ENCODE measurements at places on chromosomes 7 and 10.
A peak's percentile ranks its signal among the peaks of the same experiment; 100 is the strongest.

DNA sequence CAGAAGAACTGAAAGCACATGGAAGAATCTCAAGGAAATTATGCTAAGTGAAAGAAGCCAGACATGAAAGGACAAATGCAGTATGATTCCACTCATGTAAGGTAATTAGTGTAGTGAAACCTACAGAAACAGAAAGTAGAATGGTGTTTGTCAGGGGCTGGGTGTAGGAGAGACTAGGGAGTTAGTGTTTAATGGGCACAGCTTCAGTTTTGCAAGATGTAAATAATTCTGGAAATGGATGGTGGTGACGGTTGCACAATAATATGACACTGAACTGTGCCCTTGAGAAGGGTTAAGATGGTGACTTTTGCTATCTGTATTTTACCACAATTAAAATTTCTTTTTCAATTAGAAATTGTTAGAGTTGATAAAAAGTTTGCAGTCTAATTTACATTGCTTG lies 157.3 kb upstream of the ADCY1 start:
- no peak for DNase-seq

GRCh38 chr7:46492466-46492865 lies 571.4 kb upstream of the IGFBP3 start:
- DNase-seq = no peak

DNA sequence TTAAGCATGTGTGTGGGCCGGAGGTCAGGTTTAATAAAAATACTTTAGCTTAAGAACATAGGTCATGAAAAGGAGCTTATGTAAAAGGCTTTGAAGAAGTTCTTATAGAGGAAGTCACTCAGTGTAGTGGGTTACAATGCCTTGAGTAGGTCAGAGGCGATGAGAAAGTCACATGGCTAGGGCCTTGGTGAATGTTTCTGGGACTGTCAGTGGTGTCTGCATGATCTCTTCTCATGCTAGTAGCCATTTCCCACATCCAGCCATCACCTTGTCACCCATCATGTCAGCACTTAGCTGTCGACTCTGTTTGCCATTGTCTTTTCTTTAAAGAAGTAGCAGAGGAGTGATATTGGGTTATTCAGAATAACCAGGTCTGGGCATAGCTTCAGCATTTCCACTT lies 236.6 kb downstream of the CDK14 start:
- no peak for DNase-seq

- DNase-seq = no peak
These were observed 276.6 kb downstream of the LRMDA start for GRCh38 chr10:75708060-75708459.

DNA sequence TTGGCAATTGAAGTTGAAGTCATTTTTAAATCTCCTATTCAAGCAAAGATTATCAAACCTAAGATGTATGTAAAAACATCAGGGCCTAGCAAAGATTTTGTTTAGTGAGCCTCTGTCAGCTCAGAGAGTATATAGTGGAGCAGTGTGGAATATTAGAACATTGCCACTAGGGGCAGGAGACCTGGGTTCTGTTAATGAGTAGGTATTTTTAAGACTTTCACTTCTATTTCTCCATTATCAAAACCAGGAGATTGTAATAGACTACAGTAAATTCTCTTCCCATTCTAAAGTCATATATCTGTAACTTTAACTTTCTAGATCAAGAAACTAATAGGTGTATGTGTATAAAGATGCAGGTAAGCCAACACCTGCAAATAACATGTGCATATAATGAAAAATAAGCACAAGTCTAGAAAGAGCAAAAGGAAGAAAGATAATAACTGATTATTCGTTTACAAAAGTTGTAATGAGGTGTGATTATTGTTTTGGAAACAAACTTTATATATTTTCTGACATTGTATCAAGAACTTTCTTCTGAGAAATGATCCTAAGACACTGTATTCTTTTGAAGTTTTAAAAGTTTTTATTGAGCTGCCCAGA lies 64.4 kb downstream of the KCND2 start:
- peak; percentile 9 for DNase-seq

GRCh38 chr7:2611922-2612321 lies 19.9 kb upstream of the TTYH3 start:
- no peak for DNase-seq

GRCh38 chr10:112950714-112951358 lies 789 bp downstream of the TCF7L2 start:
- peak; percentile 9 for DNase-seq

- DNase-seq = no peak
These were observed 52.1 kb downstream of the GNAI1 start for GRCh38 chr7:80186721-80187120.

GRCh38 chr10:8502573-8502972 lies 448.1 kb downstream of the GATA3 start:
- DNase-seq = no peak

GRCh38 chr7:107909445-107909844 lies 18.5 kb downstream of the DLD start:
- peak; percentile 30 for DNase-seq

GRCh38 chr10:130425881-130426435 lies 289.8 kb downstream of the GLRX3 start:
- DNase-seq = no peak

DNA sequence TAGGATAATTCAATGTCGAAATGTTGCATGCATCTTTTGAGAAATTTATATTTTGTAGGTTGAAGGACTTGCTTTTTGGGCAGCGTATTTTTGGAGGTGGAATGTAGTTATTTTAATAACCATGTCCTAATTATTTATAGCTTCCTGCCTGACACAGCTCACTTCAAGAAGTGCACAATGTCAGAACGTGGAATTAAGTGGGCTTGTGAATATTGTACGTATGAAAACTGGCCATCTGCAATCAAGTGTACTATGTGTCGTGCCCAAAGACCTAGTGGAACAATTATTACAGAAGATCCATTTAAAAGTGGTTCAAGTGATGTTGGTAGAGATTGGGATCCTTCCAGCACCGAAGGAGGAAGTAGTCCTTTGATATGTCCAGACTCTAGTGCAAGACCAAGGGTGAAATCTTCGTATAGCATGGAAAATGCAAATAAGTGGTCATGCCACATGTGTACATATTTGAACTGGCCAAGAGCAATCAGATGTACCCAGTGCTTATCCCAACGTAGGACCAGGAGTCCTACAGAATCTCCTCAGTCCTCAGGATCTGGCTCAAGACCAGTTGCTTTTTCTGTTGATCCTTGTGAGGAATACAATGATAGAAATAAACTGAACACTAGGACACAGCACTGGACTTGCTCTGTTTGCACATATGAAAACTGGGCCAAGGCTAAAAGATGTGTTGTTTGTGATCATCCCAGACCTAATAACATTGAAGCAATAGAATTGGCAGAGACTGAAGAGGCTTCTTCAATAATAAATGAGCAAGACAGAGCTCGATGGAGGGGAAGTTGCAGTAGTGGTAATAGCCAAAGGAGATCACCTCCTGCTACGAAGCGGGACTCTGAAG lies 620 bp downstream of the ZRANB1 start:
- no peak for DNase-seq

GRCh38 chr10:48463318-48464003 lies 141.4 kb downstream of the ARHGAP22 start:
- no peak for DNase-seq

DNA sequence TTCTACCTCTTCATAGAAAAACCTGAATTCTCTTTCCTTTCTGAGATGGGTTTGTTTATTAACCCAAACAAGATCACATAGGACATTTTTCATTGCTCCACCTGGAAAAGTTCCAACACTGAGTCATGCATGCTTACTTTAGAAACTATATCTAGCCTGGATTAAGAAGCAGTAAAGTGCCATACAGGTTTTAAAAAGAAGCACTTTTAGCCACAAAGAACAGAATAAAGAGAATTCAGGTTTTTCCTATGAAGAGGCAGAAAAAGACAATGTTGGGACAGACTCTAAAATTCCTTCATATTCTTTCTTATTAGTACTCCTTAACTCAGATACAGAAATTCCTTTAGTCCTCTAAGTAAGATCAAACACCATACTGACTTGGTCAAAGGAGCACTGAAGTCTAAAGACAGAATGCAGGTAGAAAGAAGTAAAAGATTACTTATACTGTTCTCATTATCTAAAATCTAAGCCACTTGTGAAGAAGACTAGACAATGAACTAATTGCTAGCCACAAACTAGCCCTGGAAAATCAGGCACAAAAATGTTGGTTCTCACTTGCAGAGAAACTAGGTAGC lies 241.3 kb downstream of the ANK3 start:
- DNase-seq = no peak

DNA sequence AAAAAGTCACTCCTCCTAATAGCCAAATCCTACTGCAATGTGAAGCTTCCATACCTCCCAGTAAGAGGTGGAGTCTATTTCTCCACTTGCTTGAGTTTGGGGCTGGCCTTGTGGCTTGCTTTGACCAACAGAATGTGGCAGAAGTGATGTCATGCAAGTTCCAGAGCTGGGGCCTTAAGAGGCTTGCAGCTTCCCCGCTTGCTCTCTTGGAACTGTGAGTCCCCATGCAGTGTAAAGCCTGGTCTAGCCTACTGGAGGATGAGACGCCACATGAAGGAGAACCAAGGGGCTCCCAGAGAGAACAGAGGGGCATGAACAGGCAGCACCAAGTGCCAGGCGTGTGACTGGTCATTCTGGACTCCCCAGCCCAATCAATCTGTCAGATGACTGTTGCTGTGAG lies 58.6 kb upstream of the OPALIN start:
- no peak for DNase-seq

GRCh38 chr7:155219947-155220769 lies 77.5 kb upstream of the INSIG1 start:
- DNase-seq = no peak

- DNase-seq = peak; percentile 1
These were observed 225.2 kb upstream of the TAC1 start for GRCh38 chr7:97506728-97507127.

GRCh38 chr10:86648704-86649427 lies 5.5 kb upstream of the OPN4 start:
- no peak for DNase-seq

- no peak for DNase-seq
These were observed 21.2 kb upstream of the BRAF start for GRCh38 chr7:140945940-140946339.

DNA sequence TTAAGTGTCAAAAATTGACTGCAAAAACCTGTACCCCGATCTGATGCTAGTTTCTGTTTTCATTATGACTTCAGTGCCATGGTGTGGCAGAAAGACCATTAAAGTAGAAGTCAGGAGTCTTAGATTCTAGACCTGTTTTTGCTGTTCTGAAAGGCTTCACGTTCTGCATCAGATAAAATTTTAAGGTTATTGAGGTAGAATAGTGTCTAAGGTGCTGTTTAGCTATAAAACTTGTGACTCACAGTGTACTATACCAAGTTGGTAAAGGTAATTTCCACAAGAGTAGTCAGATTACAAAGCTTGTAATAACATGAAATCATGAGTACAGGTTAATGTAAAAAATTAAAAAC lies 38.6 kb downstream of the ZNRF2 start:
- peak; percentile 73 for DNase-seq

- DNase-seq = no peak
These were observed 319.7 kb downstream of the PTPRN2 start for GRCh38 chr7:158267742-158268435.

- DNase-seq = peak; percentile 69
These were observed 51.3 kb downstream of the PRTFDC1 start for GRCh38 chr10:24900888-24901685.

GRCh38 chr7:73606801-73607691 lies 17.3 kb downstream of the MLXIPL start:
- DNase-seq = peak; percentile 62

- no peak for DNase-seq
These were observed 27.9 kb downstream of the C7orf25 start for GRCh38 chr7:42883950-42884349.

All from activated CD4-positive, alpha-beta T cell treated with anti-CD3 and anti-CD28 coated beads, Interleukin-10, Interleukin-2, amounts not matched to agents 100 ng/mL and 50 ng/mL, durations not matched to agents 16 hours and 8 hours (primary cell).